ENCODE measurements at places on chromosomes 7 and 10.

- DNase-seq, result peak; percentile 80
These were observed 89.3 kb upstream of the PRKCQ start for GRCh38 chr10:6669269-6669859.

- peak; percentile 63 for DNase-seq
These were observed 243.0 kb downstream of the BICC1 start for GRCh38 chr10:58755677-58756076.

GRCh38 chr10:69876931-69877330, 75.2 kb downstream of the COL13A1 start:
- no peak for DNase-seq

DNA sequence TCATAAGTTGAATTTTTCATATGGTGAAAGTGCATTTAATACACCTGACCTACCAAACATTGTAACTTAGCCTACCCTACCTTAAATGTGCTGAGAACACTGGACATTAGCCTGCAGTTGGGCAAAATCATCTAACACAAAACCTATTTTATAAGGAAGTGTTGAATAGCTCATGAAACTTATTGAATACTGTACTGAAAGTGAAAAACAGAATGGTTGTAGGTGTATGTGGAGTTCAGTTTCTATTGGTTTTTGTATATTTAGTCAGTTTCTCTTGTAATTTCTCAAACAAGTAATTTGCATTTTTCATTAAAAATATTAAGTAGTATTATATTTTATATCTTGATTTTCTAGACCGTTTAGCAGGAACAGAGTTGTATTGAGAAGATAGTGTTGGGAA, 15.3 kb downstream of the CCDC7 start:
- DNase-seq, result no peak

- DNase-seq, result no peak
These were observed 37.0 kb downstream of the SNX13 start for GRCh38 chr7:17903337-17903736.

DNA sequence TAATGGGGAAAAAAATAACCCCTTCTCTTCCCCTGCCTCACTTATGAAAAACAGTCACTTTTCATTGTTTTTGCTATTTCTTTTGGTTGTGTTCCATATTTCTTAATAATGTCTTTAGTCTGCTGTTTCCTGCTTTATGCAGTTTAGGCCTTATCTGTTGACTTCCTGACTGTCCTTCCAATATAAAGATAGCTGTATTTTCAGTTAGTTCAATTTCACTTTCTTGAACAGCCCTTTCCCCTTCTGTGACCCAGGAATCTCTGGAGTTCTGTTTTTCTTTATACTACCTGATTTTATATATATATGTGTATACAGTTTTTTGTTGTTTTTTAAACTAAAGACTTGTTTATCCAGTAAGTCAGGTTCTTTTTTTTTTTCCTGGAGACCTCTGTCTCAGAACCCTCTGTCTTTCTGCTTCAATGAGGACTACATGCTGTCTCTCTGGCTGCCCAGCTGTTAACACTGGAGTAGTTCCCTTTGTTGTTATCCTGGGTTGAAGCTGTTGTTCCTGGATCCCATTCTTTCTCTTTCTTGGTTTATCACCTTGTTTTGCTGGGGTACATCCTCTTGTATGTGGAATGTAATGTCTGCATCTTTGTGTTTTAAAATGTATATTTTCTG, 87.2 kb downstream of the GSDME start:
- peak; percentile 37 for DNase-seq

DNA sequence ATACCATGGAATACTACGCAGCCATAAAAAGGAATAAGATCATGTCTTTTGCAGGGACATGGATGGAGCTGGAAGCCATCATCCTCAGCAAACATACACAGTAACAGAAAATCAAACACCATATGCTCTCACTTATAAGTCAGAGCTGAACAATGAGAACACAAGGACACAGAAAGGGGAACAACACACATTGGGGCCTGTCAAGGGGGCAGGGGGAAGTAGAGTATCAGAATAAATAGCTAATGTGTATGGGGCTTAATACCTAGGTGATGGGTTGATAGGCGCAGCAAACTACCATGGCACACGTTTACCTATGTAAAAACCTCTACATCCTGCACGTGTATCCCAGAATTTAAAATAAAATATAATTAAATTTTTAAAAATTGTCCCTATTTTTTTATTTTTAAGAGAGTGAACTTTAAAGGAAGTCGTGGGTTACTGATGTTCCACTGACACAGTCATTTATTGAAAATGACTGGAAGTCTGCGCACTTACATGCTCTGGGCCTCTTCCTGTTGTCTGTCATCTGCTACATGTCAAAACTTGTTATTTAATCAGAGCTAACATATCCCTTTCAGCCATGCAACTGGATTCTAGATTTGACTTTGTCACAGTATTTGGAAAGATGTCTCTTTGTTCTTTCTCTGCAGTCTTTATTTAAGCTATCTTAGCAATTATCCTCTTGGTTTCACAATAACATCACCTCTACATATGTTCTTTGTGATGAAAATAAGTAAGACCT, 73.7 kb upstream of the ABCB5 start:
- DNase-seq, result peak; percentile 7

DNA sequence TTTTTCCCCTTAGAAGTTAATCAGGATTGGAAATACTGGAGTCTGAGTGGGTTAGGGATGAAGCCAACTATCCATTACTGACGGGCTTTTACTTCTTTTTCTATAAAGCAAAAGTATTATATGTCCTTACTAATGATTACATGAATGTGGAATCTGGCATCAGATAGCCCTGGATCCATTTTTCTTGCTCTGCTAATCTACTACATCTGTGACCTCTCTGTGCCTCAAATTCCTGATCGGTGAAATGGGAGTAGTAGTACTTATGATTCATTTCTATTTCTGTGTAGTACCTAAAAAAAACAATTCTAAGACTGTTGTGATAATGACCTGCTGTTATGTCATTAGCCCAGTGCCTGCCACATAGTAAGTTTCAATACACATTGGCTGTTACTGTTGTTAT, 621.6 kb downstream of the SORCS3 start:
- DNase-seq, result no peak

DNA sequence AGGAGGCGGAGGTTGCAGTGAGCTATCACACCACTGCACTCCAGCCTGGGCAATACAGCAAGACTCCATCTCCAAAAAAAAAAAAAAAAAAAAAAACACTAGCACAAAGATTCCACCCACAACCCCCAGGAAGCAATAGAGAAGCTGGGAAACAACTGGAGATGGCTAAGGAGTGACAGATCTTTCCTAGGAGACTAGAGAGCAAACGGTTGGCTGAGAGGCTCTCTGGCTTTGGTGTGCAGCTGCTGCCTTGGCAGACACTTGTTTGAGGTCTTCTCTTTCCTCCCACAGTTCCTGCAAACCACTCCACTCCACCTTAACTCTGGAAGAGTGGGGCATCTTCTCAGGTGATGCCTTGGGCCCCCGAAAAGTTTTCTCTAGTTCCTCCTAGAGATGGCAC, 78.5 kb upstream of the LANCL2 start:
- DNase-seq, result no peak

- DNase-seq, result no peak
These were observed 197.7 kb upstream of the POT1 start for GRCh38 chr7:125127304-125127703.

- DNase-seq, result no peak
These were observed 260.1 kb upstream of the LRRN3 start for GRCh38 chr7:110830778-110831177.

DNA sequence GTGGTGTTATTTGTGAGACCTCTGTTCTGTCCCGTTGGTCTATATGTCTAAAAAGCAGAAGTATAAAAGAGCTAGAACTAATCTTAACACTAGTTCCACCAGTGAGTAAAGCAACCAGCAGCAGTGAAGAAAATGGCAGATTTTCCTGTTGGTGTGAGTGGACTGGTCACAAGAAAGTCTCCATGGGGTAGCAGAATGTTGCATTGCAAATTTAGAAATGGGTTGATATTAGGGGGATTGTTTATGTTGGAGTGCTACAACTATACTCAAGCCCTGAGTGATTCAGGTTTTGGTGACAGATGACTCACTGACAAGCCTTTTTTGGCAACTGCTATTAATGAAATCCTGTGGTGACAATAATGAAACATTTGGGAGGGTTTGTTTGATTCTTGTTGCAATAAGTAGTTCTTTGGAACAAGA, 5.6 kb downstream of the AVL9 start:
- DNase-seq, result peak; percentile 58

- DNase-seq, result no peak
These were observed 495.5 kb upstream of the C7orf33 start for GRCh38 chr7:148095066-148095465.

DNA sequence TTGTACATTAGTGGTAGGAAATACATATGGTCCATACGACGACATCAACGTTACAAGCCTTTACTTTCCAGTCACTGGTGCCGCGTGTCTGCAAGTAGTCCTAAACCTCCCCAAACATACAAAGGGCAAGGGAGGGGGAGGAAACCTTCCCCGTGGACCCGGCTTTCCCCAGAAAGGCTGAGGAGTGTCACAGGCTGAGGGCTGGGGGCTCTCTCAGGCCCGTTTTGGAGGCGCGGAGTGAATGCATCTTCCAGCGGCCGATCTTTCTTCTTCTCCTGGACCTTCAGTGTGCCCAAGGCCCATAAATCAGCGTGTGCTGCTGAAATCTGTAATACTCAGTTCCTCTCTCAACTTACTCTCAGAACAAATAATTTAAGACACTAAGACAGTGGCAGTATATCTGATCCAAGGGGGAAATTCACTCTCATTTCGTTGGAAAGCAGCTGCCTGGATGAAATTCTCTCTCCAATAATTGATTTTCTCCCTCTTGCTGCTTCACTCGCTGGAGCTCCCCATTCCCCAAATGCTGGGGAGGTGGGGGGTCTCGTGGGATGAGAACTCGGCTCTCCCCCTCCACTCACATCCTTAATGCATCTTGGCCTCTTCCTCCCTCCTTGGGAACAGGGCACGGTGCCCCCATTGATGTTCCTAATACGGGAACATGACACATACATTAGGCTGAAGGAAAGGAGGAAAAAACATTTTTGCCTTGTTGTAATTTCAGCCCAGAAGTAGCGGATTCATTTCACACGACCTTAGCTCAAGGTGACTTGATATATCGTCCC, 126.1 kb downstream of the ADARB2 start:
- no peak for DNase-seq

GRCh38 chr10:24012249-24012803, 196.6 kb upstream of the KIAA1217 start:
- no peak for DNase-seq

GRCh38 chr7:157676001-157676400, 339.2 kb downstream of the DNAJB6 start:
- no peak for DNase-seq

DNA sequence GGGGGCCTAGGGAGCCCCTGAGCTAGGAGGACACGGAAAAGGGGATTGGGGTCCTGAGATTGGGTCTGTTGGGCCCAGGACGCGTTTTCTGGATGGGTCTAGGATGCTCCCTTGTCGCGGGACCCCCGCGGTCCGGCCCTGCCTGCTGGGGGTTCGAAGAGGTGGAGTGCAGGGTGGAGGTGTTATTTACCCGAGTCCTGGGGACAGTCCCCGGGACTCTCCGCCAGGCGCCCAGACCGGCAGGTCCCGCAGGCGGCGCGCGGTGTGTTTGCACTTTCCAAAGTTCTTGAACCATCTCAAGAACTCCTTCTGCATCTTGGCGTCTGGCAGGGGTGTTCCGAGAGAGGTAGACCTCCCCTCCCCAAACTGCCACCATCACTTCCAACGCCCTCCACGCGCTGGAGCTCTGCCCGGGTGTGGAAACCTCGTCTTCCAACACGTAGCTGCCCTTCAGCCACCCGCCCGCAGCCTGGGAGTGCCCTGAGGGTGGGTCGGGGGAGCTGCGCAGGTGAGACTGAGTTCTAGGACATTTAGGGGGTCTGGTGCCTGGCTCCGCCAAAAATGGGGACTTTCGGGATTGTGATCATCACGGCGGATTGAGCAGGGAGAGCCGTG, 569 bp downstream of the CAV1 start:
- peak; percentile 23 for DNase-seq

DNA sequence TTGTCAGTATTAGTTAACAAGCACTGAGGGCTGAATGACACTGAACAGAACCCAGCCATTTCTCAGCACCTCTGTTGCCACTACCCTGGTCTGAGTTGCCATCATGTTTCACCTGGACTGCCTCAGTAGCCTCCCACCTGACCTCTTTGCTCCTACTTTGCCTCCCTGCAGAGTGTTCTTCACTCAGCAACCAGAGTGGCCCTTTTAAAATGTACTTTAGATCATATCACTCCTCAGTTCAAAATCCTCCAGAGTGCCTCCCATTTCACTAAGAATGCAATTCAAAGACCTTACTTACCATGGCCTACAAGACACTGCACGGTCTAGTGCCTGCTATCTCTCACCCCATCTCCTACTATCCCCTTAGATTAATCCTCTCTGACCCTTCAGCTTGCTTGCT, 214.5 kb downstream of the AUTS2 start:
- no peak for DNase-seq

DNA sequence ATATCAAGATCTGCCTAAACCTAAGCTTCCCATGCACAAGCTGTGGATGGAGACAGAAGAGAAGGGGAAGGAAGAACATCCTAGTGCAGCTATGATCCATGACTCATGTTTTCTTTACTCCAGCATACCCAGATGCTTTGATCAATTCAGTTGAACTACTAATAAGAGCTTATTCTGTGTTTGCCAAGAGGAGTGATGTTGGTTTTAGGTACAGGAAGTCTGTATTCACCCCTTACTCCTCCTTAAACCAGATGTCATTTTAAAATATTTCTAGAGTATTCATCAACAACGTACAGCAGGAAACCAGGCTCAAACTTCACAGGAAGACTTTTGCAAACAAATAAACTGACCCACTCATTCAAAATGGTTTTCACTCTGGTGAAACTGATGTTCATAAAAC, 29.2 kb downstream of the PANK1 start:
- peak; percentile 29 for DNase-seq

- DNase-seq, result no peak
These were observed 171.4 kb upstream of the INHBA start for GRCh38 chr7:41874201-41874785.

DNA sequence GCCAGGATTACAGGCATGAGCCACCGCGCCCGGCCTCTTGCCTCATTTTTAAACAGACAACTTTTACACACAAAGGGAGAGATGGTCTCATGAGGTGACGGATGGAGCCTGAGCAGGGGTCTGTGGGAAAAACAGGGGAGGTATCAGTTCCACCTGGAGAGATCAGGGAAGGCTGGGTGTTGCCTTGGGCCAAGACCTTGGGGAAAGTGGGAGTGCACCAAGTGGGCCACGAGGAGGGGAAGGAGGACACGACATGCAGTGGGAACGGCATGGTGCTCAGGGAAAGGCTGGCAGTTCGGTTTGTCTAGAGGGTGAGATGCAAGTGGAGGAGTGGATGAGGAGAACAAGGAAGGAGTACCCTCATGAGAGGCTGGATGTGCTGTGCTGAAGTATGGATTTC, 8.9 kb upstream of the ZNF777 start:
- no peak for DNase-seq

DNA sequence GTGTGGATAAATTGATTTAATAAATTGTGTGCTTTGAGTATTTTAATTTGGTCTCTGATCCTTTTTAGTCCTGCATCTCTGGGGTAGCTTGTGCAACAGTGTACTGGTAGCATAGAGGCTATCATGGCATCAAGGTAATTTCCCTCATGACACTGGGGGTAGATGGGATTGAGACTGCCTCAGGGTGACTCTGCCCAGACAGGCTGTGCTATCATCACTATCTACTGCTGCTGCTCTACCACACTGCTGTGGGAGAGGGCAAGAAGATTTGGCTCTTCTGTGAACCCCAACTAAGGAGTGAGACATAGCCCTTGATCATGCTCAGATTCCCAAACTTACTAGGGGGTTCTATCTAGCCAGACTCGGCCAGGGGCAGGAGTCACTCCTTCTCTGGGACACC, 43.6 kb upstream of the JAZF1 start:
- DNase-seq, result no peak

GRCh38 chr7:155166673-155167370, 96.7 kb downstream of the HTR5A start:
- DNase-seq, result peak; percentile 92
